Vagina (tissue), 2 donors: ENCODE measurements at places on chromosomes 7 and 10.

- no peaks in the 10 kb centered on the region for H3K27me3 ChIP-seq
- peaks cover 24% of the 10 kb centered on the region for H3K4me1 ChIP-seq
- DNase-seq: no peak
- no peaks in the 10 kb centered on the region for H3K36me3 ChIP-seq
Observed at GRCh38 chr10:69801434-69802315, at the start of gene COL13A1. TSS of gene COL13A1 (plus strand) at chr10:69801906. CDS start at chr10:69802424, 518 bp downstream.

DNA sequence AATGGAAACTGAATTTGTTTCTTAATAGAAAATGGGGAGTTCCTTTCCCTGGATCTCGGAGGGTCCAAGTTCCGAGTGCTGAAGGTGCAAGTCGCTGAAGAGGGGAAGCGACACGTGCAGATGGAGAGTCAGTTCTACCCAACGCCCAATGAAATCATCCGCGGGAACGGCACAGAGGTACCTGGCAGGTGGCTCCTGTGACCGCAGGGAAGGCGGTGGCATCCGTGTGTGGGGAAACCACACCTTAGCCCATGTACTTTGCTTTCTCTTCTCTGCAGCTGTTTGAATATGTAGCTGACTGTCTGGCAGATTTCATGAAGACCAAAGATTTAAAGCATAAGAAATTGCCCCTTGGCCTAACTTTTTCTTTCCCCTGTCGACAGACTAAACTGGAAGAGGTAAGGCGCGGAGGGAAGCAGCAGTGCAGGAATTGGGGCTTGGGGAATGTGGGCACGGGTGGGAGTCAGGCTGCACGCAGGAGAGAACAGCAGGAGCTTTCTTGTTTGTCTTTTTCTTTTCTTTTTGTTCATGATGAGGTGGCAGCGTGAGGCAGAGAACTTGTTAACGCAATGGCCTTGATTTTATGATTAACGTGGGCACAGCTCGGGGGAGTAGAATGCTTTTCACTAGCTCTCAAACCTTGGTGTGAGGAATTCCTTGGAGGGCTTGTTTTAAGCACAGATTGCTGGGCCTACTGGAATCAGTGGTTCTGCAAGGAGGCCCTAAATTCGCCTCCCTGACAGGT lies 12.8 kb downstream of the HKDC1 start:
- H3K27ac ChIP-seq: no peak overlapping the region
- no peaks in the 10 kb centered on the region for H3K27me3 ChIP-seq
- peaks cover 6% of the 10 kb centered on the region for H3K4me1 ChIP-seq
- no peaks in the 10 kb centered on the region for H3K36me3 ChIP-seq
- H3K4me3 ChIP-seq: no peak overlapping the region

DNA sequence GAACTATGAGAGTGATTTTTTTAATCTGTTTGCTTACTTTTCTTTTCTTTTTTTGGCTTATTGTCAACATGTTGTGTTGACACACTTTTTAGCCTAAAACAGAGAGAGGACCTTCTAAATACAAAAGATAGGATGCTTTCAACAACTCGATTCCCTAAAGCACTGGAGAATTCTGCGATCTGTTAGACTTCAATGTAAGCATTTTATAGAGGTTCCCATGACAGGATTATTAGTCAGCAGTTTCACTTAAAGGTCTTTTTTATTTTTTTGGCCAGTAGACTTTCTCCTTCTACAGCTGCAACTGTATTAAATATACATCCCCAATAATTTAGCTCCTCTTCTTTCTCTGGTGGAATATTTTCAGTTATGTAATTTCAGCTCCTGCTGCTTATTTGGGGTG lies 12.7 kb upstream of the NRP1 start:
- H3K27me3 ChIP-seq: no peaks in the 10 kb centered on the region
- H3K4me3 ChIP-seq: no peak overlapping the region
- H3K36me3 ChIP-seq: no peaks in the 10 kb centered on the region
- DNase-seq: no peak

DNA sequence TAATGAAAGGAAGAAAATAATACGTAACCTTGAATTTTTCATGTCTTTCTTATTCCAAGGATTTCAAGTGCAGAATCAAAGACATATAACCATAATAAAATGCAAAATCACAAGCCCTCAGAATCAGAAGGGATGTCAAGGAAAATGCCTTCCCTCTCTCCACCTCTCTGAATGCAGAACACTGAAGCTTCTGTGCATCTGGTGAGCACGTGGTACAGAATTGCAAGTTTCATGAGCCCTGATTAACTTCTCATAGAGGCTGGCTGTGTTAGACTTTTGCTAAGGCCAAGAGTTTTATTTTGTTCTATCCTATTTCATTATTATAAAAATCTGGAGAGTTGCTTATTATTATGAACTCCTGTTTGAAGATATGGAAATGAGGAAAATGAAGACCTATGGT lies 533.7 kb upstream of the POM121L12 start:
- H3K27me3 ChIP-seq: no peaks in the 10 kb centered on the region
- H3K4me1 ChIP-seq: no peaks in the 10 kb centered on the region
- H3K4me3 ChIP-seq: no peak overlapping the region
- DNase-seq: no peak
- no peak overlapping the region for H3K27ac ChIP-seq

- H3K36me3 ChIP-seq: no peaks in the 10 kb centered on the region
- no peaks in the 10 kb centered on the region for H3K27me3 ChIP-seq
- DNase-seq: no peak
- H3K27ac ChIP-seq: no peak overlapping the region
Observed at GRCh38 chr7:48351900-48352299, 180.6 kb downstream of the ABCA13 start.

- H3K27me3 ChIP-seq: no peaks in the 10 kb centered on the region
- no peak overlapping the region for H3K4me3 ChIP-seq
- DNase-seq: no peak
- no peaks in the 10 kb centered on the region for H3K36me3 ChIP-seq
Observed at GRCh38 chr10:63421591-63421990, 44.2 kb downstream of the JMJD1C start.

- H3K4me3 ChIP-seq: no peak overlapping the region
- H3K36me3 ChIP-seq: no peaks in the 10 kb centered on the region
- peaks cover 5% of the 10 kb centered on the region for H3K4me1 ChIP-seq
Observed at GRCh38 chr7:134374291-134374690, 57.6 kb upstream of the SLC35B4 start.

DNA sequence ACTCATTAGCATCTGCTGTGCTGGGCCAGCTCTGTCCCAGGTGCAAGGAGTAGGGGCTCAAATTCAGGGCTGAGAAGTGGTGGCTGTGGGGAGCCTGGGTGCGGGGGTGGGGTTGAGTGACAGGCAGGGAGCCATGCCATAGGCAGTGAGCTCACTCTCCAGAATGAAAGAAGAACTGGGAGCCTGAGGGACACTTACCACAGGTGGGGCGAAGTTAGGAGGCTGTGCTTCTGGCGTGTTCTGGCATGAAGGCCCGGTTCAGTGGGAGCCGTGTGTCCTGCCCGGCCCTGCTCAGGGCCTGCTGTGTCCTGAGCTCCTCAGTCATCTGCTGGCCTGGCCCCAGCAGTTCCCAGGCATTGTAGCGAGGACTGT lies 62.5 kb downstream of the MKI67 start:
- no peak overlapping the region for H3K4me3 ChIP-seq
- no peak for DNase-seq
- H3K4me1 ChIP-seq: peaks cover 26% of the 10 kb centered on the region

- no peak for DNase-seq
- no peak overlapping the region for H3K4me3 ChIP-seq
- no peak overlapping the region for H3K27ac ChIP-seq
- H3K27me3 ChIP-seq: no peaks in the 10 kb centered on the region
- peaks cover 5% of the 10 kb centered on the region for H3K4me1 ChIP-seq
Observed at GRCh38 chr10:23433701-23434100, 5.2 kb upstream of the OTUD1 start.

DNA sequence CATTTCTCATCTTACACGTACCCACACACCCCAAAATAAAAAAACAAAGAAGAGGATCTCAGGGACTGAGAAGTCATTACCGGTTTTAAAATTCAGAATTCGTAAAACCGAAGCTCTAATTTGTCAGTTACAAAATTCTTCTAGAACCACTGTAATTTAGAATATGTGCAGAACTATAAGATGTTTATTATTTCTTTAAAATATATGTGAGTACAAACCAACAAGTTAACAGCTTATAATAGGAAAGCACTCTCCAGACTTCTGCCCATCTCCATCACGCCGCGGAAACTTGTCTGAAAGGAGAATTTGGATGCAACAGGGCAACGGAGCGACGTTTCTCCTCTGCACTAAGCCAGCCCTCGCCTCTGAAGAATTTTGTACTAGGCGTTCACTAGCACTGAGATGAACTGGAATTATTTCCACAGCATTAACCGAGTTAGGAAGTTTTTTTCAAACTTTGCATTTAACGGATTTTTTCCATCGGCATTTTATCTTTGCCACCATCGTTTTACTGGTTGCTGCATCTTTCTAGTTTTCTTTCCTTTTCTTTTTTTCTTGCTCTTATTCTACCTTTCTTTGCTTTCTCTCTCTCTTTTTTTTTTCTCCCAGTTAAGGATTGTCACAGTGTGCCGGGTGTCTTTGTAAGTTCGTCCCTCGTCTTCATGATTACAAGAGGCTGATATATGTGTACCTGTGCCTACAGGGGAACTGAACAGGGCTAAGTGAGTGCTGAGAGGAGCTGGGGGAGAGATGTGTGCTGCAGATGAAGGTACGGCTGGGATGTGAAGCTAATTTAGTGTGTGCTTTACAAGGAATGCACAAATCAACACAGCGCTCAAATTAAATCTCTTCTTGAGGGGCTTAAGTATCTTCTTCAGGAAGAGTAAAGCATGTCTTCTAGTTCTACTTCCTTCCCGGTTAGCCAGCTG lies 295.9 kb upstream of the NFE2L3 start:
- no peak for DNase-seq
- peak overlapping the region; percentile 42 for H3K27ac ChIP-seq
- peaks cover 28% of the 10 kb centered on the region for H3K4me1 ChIP-seq
- peak overlapping the region; percentile 33 for H3K4me3 ChIP-seq
- no peaks in the 10 kb centered on the region for H3K36me3 ChIP-seq

GRCh38 chr7:130945411-130945811 lies 211.4 kb upstream of the KLF14 start:
- no peaks in the 10 kb centered on the region for H3K36me3 ChIP-seq
- peaks cover 77% of the 10 kb centered on the region for H3K4me1 ChIP-seq
- no peak for DNase-seq

- no peaks in the 10 kb centered on the region for H3K36me3 ChIP-seq
- no peak overlapping the region for H3K27ac ChIP-seq
- H3K4me1 ChIP-seq: peaks cover 6% of the 10 kb centered on the region
Observed at GRCh38 chr7:70312336-70312735, 714.1 kb downstream of the AUTS2 start.

DNA sequence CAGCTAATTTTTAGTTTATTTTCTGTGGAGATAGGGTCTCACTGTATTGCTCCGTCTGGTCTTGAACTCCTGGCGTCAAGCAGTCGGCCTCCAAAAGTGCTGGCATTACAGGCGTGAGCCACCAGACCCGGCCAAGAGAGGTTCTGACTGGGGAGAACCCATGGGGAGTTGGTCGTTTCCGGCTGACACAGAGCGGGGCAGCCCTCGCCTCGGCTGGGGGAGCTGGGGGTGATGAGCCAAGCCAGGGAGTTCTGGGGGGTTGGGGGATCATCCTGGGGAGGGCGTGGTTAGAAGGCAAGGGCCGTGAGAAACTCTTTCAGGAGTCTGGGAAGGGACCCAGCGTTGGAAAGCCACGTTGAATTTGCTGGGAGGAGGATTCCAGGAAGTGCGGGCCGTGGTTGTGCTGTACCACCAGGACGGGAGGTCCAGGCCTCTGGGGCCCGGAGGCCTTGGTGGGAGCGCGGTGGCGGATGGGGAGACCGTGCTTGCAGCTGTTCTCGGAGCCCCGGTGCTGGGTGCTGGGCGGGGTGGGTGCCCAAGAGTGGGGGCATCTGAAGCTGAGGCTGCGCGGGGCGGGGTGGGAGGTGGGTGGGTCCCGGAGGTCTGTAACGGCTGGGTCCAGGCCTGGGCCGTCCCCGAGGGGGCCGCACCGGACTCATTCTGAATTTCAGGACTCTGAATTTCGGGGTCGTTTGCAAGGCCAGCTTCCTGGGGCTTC lies 8.4 kb upstream of the ZNF853 start:
- no peaks in the 10 kb centered on the region for H3K27me3 ChIP-seq
- H3K4me1 ChIP-seq: no peaks in the 10 kb centered on the region
- H3K36me3 ChIP-seq: peaks cover 35% of the 10 kb centered on the region
- no peak overlapping the region for H3K27ac ChIP-seq
- DNase-seq: no peak
